ENCODE measurements at places on chromosomes 7 and 10.

GRCh38 chr7:95199779-95200558 lies 124.4 kb downstream of the PON1 start:
- DNase-seq, result peak; percentile 52

- DNase-seq, result no peak
These were observed 33.1 kb downstream of the CAV1 start for GRCh38 chr7:116557901-116558300.

- no peak for DNase-seq
These were observed 25.4 kb upstream of the PRXL2A start for GRCh38 chr10:80382989-80383388.

DNA sequence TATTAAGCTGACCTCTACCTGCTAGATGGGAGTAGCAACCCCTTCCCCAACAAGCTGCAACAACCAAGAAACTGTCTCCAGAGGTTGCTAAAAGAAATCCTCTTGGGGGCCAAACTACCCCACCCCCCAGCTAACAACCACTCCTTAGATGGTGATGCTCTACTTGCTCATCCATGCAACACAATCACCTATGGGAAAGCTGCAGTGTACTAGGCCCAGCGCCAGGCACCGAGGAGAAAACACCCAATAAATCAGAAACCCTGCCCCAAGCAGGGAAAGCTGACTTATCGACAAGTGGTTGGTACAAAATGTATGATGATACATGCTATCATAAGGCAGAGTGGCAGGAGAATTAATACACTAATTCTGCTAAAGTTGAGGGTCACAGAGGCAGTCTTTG lies 17.3 kb downstream of the SLC25A13 start:
- DNase-seq, result no peak

DNA sequence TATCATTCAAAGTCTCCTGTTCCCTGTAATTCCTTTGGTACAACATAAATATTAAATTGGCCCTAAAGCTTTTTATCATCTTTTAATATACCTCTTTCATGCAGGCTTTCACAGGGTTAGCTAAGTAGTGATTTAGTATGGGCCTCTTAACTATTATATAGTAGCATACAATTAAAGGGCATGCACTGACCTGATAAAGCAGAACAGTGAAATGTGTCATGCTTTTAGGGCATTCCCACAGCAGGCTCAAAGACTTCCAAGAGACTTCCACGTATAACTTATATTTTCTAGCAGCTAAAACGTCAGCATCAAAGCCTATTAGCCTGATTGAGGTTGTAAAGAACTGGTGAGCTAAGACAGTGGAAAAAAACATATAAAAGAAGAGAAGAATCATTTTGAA lies 35.3 kb downstream of the SAMD8 start:
- no peak for DNase-seq

DNA sequence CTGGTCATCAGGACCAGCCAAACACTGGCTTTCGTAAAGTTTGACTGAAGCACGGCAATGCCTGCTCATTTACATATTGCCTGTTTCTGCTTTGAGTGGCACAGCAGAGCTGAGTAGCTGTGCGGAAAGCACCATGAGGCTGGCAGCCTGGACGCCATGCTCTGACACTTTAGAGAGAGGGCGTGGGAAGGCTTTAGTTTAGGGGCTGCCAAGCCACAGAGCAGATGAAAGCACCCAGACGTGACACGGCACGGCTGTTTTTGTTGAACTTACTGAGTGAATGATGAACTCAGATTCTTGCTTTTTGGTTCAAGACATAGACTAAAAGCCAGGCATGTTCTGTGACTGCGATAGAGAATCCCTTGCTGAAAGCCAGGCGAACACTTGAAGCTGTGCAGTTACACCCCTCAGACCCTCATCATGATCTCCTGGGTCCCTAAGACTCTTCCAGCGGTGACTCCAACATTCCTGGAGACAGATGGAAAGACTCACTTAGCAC lies 182.1 kb downstream of the ZMYND11 start:
- DNase-seq, result no peak

- DNase-seq, result no peak
These were observed 433.0 kb downstream of the PAXIP1 start for GRCh38 chr7:154569916-154570315.

- DNase-seq, result no peak
These were observed 19.0 kb downstream of the RBM48 start for GRCh38 chr7:92547579-92547978.

- no peak for DNase-seq
These were observed 8.2 kb upstream of the NKX6-2 start for GRCh38 chr10:132793871-132794849.

DNA sequence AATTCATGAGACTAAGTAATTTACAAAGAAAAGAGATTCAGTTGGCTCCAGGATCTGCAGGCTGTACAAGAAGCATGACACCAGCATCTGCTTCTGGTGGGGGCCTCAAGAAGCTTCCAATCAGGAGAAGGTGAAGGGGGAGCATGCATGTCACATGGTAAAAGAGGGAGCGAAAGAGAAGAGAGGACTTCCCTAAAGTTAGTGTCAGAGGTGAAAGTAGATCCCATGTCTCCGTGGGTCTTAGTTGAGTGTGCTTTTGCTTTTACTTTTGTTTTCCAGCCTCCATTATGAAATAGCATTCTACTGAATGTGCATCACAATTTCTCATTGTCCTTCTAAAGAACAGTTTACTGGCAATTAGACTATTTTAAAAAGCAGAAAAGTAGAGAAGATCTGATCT lies 213.6 kb upstream of the FZD1 start:
- DNase-seq, result no peak

- no peak for DNase-seq
These were observed 138.9 kb downstream of the TNS3 start for GRCh38 chr7:47443049-47443448.

DNA sequence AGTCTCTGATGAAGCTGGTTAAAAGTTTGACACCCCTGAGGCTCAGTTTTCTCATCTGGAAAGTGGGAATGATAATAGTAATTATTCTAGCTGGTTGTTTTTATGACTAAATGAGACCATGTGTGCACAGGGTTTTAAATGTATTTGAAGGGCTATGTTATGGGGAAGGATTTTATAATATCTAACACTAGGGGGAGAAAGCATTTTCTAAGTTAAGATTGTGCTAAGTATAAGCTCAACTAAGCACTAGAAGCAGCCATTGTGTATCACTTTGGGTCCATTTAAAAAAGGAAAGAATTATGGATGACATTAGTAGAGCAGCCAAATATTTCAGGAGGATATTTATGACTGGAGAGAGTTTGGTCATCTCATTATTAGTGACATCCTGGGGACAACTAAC lies 49.5 kb upstream of the CREB5 start:
- DNase-seq, result no peak

DNA sequence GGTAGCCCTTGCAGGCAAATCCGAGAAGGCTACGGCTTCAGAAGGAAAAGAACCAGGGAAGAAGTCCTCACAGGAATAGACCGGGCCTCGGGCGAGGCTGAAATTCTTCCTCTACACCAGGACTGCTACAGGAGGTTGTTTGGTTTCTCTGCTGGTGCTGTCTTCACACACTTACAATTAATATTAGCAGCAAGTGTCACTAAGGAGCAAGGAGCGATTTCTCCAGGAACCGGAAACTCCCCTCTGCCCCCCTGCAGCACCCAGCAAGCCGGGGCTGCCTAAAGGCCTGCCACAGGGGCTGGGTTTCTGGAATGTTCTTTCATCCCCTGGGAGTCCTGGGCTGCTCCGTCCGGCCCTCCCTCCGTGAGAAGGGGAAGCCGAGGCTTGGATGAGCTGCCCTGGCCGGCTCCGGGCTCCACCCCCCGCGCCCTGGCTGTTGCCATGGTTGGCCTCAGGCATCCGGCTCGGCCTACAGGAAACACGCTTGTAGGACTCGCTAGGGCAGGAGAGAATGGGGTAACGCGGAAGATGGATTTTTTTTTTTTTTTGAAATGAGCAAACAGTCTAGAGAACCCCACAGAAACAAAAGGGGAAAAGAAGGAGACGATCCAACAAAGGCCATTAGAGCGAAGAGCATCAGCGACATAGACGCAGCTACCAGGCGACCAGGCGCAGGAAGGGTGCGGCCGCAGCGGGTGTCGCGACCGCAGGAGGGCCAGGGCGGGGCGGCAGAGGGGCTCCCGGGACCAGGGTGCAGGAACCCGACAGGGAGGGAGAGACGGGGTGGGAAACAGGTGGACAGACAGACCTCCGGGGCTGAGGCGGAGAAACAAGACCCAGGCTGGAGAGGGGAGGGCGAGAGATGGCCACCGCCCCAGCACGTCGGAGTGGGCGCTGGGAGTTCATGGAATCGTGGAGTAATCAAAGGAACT lies 33.0 kb downstream of the EN2 start:
- DNase-seq, result no peak

DNA sequence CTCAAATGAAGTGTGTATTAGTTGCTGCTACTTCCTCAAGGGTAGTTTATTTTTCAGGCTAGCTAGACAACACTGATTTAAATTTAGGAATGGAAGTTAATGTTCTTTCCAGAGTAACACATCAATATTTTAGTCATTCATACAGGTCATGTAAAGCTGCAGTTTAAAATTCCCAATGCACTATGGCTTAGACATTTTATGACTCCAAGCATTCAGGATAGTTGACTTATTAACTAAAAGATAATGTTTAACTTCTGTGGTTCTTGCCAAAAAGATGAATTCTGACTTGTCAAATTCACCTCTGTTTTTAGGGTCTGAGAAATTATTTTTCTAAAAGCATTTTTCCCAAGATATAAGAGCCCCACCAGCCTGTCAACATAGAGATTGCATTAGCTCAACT lies 131.9 kb downstream of the TFPI2 start:
- DNase-seq, result no peak

DNA sequence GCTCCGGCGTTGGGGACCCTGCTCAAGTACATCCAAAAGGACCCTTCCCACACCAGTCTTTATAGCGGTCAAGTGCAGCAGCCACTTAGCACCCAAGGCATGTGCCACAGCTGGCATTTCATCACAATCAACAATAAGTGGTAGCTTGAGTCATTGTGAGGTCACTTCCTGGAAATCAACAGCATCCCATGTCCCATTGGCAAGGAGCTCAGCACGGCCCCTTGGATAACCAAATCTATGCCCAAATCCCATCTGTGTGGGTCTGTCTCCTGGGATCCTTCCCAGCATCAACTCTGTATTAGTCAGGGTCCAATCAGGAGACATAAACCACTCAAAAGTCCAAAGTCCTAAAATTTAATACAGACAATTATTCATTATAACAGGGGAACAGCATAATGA lies 27.1 kb downstream of the MDH2 start:
- DNase-seq, result no peak

- no peak for DNase-seq
These were observed 102.4 kb upstream of the SVIL start for GRCh38 chr10:29737074-29737593.

GRCh38 chr10:3835770-3836169 lies 50.8 kb upstream of the KLF6 start:
- DNase-seq, result no peak

- DNase-seq, result no peak
These were observed 638.6 kb downstream of the TYW1 start for GRCh38 chr7:67635271-67635670.

DNA sequence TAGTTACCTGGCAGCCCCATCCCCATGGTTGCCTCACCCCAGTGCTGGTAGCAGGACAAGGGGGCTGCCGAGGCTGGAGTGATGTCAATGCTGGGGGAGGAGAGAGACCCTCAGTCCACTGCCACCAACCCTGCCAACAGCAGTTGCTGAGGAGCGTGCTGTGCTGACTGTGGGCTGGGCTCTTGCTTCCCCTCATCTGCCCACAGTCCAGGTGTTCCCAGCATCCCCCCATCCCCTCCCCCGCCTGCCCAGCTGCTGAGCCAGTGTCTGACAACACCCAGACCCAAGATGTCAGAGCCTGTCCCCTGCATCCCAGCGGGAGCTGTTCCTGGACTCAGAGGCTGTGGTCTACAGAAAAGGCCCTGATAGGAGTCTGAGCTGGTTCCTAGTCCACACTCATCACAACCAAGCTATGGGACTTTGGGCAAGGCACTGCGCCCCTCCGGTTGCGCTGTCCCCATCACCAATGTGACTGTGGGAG lies 14.6 kb upstream of the PSAP start:
- DNase-seq, result no peak

GRCh38 chr7:32481921-32482320 lies 8.3 kb downstream of the LSM5 start:
- no peak for DNase-seq

DNA sequence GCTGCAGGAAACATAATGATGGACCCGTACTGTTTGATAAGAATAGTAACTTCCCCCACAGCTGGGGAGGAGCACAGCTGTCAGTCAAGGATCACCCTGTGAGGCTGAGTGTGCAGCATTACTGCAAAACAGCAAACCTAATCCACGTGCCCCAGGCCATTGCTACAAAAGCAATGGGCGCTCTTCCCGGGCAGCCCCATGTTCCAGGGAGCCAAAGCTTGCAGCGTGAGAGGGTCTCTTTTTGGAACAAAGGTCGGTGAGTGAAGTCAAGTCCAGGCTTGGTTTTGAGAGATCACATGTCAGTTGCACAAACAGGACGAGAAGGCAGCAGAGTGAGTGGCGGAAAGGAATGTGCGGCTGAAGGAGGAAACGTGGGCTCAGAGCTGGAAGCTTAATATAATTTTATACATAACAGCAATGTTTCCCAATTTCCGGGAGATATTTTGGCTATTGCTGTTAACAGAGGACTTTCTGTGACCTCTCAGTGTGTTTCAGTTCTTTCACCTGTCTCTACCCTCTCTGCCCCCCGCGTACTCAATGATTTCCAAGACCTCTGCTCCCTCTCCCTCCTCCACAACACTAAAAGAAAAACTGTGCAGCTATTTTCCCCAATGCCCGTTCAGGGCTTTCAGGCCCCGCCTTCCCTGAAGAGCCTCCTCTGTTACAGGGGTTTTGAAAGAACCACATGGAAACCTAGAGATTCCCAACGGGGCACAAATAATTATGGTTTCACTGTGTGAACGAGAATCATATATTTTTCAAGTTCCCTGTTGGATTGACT lies 128.9 kb downstream of the MTPAP start:
- no peak for DNase-seq

DNA sequence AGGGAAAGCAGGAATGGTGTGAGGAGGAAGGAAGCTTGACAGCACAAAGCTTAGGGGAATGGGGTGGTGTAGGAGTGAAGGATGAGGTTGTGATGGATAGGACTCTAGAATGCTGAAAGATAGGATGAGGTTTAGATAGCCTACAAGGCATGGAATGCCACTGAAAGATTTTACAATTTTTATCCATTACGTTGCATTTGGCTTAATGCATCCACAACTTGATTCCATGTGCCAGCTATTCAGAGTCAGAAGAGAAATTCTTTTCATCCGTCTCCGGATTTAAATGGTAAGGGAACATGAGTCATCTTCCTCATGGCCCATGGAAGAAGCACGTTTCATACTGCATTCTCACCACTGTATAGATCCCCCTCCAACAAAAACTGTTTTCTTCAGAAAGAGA lies 212.4 kb upstream of the BMPER start:
- no peak for DNase-seq
